8988T (cell line): ENCODE measurements at places on chromosomes 1 and 21.

GRCh38 chr1:228120857-228121489 is 11.9 kb upstream of the MRPL55 start:
- no peak for DNase-seq

DNA sequence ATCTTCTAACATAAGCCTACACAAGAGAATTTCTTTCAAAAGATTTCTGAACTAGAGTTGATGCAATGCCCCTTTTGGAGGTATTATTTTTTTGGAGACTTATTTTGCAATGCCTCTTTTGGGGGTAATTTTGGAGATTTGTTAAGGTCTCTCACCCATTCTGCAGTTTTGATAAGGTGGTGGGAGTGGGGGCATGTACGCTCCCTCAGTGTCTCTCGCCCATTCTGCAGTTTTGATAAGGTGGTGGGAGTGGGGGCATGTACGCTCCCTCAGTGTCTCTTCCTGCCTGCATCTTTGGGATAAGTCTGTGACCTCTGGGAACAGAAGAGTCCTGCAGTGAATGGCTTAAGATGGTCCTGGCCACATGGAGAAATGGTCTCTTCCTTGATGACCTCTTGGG is 312.2 kb downstream of the ZP4 start:
- no peak for DNase-seq

DNA sequence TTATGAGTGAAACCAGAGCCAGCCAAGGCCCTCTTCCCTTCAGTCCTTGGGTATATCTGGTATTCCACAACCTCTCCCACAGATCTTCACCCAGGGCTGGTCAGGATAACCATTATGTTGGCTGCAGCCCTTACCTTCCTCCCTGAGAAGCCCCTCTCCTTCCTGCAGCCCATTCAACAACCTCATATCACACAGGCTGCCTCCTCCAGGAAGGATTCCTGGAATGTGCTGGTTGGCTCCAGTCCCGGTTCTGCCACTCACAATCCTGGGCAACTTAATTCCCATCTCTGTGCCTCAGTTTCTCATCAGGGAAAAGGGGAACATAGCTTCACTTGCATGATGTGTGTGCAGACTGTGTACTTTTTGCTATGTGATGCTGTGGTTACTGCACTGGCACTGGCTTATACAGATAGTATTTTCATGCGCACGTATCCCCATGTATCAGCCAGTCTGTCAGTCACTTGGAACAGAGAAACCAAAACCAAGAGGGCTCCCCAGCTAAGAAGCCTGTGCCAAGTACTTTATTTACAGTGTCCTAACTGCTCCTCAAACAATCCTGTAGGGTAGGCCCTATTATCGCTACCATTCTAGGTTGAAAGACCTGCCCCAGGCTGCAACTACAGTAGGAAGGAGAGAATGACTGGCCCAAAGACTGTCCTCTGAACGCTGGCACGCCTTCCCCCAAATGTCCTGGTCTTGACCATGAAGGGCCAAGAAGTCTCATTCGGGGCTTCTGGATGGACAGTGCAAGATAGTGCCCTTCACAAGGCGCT is 39.9 kb upstream of the PPP1R15B start:
- no peak for DNase-seq

DNA sequence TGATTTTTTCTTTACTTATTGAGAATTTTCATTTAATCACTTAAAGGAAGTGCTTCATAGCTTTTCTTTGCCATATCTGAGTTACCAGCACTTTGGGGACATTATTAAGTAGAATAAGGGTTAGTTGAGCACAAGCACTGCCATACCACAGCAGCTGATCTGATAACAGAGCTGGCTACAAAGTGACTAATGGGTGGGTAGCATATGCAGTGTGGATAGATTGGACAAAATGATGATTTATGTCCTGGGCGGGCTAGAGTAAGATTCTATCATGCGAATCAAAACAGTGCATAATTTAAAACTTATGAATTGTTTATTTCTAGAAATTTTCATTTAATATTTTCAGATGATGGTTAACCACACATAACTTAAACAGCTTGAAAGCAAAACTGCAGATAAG is 102.2 kb upstream of the SNX7 start:
- DNase-seq: no peak
